ENCODE measurements at places on chromosomes 1 and 21.
A peak's percentile ranks its signal among the peaks of the same experiment; 100 is the strongest.

GRCh38 chr1:228488818-228489674 is 1.9 kb downstream of the RNF187 start:
- no peak for DNase-seq

GRCh38 chr1:87246436-87246835 is 82.2 kb upstream of the LMO4 start:
- DNase-seq, result no peak

GRCh38 chr1:59020151-59020997 is 236.5 kb upstream of the JUN start:
- no peak for DNase-seq

DNA sequence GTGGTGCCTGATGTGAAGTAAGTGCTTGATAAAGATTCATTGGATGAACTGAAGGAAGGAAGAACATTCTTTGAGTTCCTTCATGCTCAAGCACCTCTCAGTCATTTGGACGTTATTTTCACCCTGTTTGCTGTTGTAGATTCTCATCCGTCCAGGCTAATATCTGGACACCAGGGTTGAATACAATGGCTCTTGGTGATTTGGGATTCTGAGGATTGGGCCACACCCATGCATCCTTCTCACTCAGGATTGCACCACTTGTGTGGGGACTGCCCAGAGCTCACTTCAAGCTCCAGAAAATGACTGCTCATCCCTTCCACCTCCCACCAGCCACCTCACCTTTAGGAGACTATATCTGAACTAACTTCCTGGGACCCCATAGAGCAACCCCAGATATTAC is 117.1 kb upstream of the IPO9 start:
- DNase-seq, result no peak

GRCh38 chr1:54854381-54855020 is 32.5 kb downstream of the DHCR24 start:
- no peak for DNase-seq

DNA sequence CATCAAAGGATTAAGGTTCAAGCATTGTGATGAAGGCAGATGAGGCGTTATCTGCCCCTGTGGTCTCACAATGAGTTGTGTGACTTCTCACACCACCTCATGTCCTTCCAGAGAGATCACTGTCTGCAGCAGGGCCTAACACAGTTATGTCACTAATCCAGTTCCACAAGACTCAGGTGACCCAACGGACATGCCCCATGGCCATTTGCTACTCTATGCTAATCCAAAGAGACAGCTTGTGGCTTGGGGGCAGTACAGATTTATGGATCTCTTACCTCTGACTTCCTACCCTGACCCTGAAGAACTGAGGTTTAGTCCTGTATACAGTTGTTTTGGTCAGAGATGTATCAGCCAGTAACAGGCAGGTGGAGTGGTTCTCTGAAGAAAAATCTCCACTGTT is 147.1 kb downstream of the GLUL start:
- no peak for DNase-seq

DNA sequence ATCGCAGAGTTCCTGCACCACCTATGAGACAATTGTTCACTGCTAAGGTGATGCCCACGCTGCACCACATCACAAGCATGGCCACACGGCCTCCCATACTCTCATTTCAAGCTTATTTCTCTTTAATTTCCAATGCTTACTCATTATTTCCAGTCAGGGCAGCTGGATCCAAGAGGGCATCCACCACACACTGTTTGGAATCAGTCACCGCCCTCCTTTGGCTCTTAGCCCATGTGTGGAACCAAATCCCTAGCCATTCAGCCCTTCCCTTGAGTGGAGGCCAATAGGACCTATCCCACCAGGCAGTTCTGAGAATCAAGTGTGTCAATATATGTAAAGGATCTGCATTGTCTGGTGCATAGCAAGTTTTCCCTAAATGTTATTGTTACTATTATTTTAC is 26.3 kb upstream of the PALMD start:
- DNase-seq, result no peak

- no peak for DNase-seq
Measured at GRCh38 chr1:65458730-65459396, 38.4 kb downstream of the LEPR start.

GRCh38 chr1:117828201-117828600 is 101.2 kb downstream of the GDAP2 start:
- DNase-seq, result no peak

- no peak for DNase-seq
Measured at GRCh38 chr1:85047144-85047471, 1.2 kb downstream of the MCOLN3 start.

DNA sequence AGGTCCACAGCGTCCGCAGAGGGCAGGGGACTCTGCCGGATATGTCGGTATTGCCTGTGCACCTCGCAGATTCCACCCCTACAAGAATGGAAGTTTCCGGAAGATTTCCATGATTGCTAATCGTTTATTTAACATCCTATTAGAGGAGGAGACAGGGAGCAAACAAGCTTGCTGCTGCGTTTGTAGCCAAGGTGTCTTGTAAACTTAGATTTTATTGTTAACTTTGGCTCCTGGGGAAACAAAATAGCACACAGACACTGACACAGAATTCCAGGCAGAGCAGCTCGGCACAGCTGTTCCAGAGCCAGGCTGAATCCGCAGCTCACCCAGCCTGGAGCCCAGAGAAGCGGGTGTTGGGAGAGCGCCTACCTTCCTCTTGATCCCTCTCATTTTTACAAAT is 75.7 kb downstream of the AJAP1 start:
- DNase-seq, result no peak

DNA sequence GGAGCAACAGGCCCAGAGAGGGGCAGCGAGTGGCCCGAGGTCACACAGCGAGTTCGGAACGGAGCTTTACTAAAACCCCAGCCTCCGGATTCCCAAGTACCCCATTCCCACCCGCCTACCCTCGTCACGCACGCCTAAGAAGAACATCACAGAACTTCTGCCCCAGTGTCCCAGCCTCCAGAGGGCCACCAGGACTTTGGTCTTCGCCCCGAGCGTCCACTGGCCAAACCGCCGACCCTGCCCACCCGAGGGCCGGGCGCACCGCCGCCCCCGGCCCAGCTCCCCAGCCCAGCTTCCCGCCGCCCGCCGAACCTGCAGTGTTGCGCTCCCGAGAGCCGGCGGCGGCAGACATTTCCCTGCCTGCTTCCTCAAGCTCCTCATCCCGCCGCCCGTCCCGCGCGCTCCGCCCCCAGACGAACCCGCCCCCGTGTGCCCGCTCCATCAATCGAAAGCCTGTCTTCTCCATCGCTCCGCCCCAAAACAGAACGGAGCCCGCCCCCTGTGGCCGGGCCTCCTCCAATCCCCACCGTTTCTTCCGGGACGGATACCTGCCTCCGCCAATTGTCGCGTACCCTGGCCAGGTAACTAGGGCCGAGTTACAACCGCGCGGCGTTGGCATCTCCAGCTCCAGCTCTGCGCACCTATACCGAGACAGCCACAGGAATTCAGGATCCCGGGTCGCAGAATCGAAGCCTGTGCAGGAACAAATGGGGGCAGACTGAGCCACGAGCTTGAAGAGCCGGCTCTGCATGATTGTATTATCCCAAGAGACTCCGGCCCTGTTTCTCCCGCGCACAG is 15.3 kb downstream of the INPP5B start:
- peak; percentile 83 for DNase-seq

- DNase-seq, result peak; percentile 28
Measured at GRCh38 chr1:226001963-226002666, 3.0 kb upstream of the SDE2 start.

- no peak for DNase-seq
Measured at GRCh38 chr1:74611887-74612286, 61.7 kb downstream of the ERICH3 start.

GRCh38 chr21:17479606-17480005 is 33.2 kb upstream of the CXADR start:
- no peak for DNase-seq

- DNase-seq, result no peak
Measured at GRCh38 chr1:203135636-203136305, 8.2 kb downstream of the ADORA1 start.

GRCh38 chr1:154857441-154858215 is 12.5 kb downstream of the KCNN3 start:
- no peak for DNase-seq

DNA sequence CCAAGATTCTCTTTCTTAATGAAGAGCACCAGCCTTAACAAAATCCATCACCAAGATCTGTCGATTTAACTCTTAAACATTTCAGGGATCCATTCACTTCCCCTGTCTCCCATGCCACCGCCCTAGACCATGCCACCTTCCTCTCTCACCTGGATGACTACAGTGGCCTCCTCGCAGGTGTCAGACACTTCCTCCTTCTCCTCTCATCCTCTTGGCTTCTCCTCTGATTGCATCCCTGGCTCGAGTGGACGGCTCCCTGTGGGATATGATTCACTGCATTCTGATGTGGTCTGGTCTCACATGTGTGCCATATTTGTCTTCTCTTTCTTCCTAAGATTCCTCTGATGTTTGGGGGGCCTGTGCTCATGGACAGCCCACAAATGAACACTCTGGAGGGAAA is 66.4 kb upstream of the KLHDC7A start:
- DNase-seq, result no peak

GRCh38 chr21:29246614-29247013 is 52.1 kb upstream of the BACH1 start:
- no peak for DNase-seq

- no peak for DNase-seq
Measured at GRCh38 chr1:224087286-224087794, 26.6 kb upstream of the FBXO28 start.

DNA sequence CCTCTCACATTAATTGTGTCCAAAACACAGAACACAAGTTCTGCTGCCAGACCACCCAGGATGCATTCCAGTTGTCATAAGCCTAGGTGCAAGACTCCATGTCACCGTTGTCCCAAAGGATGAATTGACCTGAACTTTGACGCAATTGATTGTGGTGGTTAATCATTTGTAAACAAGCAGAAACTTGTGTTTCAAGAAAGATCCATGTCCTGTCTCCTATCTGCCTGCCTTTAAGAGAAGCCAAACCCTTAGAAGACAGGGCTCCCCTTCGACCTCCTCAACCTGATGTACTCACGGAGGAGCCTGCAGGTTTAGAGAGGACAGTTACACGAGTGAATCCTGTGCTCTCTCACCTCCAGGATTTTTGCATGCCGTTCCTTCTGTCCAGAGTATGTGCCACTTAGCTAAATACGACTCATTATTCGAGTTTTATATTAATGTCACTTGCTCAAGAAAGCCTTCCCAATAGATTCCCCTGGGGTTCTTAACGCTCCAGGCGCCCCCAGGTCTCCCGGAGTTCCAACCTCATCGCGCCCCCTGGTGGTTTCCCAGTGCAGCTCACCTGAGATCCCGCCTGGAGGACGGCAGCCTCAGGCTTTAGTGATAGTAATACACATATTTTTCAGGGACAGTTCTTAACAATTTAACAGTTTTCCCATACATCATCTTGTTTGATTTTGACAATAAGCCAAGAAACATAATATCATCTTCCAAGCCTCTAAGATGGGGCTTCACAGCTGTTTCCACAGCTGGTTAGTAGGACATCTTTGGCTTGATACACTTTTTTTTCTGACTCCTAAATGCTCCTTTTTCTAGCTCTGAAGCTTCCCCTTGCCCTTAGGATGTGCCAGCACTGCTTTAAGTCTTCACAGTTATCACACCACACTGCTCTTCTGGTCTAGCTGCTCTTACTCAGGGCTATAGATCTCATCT is 2.4 kb upstream of the C8B start:
- no peak for DNase-seq

DNA sequence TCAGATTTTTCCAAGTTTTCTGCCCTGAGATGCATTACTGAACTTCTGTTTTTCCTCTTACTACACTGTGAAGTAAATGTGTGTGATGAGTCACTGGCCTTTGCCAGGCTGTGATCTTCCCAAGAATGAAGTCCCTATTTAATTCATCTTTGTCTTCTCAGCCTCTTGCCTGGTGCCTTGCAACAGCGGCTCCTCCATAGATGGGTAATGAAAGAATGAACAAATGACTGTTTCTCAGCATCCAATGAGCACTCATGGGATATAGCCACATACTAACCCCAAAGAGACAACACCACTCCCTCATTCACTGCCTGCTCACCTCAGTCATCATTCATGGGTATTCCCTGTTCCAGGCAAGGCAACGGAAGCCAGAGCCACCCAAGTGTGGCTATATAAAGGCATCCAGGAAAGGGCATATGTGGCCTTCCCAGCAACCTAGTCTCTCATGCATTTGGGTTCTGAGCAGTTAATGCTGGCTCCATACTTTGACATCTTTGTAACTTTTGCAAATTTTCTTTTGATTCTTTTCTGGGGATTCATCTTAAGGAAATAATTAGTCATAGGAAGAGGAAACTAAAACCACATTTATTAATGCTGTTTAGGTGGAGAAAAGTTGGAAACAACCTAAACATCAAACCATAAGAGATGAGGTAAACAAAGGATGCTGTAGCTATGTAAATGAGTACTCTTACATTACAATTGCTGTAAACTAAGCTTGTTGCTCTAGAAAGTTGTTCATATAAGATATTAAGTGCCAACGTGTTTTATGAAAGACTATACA is 71.9 kb downstream of the HIVEP3 start:
- DNase-seq, result no peak

DNA sequence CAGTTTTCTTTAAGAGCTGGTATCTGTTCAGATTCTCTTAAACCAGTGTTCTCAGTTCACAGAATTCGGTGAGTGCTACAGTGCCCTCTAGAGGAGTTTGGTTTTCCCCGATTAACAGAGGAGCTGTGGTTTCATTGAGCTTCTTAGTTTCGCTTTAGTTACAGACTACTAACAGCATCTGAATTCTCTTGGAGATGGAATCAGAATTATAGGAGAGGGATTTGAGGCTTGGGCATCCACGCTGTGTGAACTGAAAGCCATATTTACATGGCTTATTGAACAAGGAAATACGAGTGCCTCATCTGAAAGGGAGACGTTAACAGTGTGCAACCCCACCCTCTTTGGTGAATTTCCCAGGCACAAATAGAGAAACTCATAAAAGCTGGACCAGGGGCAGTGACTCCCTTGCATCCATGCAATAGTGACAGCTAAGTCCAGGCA is 202.0 kb downstream of the USH2A start:
- no peak for DNase-seq

Data from C1 segment of cervical spinal cord (tissue), 14 donors.